ENCODE measurements at places on chromosomes 16 and 17.

DNA sequence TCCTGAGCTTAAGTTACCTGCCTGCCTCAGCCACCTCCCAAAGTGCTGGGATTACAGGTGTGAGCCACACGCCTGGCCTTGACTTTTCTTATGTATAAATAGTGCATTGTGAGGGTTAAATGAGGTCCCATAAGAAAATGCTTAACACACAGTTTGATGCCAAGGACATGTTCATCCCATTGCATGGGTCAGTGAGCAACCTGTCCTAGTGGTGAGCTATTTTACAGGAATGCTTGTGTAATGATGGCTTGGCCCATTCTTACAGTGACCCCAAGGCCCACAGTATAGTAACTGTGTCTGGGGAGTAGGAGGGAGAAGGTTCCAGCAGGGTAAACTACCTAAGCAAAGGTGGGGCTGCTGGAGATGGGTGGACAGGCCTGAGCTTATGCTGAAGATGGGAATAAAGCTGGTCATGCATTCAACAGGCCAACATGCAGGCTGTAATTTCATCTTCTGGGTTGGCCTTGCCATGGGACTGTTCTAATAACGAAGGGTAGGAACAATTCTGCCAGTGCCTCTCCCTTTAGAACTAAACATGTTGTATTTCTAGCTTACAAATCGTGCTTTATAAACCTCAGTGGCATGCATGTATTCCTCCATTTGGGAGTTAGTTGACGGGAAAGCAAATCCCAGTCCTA, 6.2 kb downstream of the ACSF2 start:
- no peak for DNase-seq

DNA sequence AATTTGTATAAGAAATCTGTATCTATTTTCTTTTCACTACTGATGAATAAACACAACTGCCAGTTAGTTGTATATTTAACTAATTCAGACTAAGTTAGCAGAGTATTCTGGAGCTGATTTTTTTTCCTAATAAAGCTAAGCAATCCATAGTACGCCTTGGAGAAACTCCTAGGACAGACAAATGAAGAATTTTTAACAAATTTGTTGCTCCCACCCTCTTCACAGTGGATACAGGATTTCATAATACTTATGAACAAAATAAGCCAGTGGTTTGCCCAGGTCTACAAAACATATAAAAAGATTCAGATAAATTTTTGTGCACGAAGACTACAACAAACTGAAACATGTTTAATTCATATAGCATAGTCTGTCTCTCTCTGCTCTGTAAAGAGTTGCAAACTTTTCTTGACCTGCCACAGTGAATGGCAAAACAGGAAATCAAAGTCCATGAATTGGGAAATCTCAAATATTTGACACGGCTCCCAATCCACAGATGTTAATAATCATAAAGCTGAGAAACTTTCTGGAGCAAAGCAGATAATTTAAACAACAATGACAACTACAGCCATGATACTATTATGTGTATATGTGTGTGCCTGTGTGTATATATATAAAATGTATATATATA, 594 bp upstream of the ABCA6 start:
- no peak for DNase-seq

DNA sequence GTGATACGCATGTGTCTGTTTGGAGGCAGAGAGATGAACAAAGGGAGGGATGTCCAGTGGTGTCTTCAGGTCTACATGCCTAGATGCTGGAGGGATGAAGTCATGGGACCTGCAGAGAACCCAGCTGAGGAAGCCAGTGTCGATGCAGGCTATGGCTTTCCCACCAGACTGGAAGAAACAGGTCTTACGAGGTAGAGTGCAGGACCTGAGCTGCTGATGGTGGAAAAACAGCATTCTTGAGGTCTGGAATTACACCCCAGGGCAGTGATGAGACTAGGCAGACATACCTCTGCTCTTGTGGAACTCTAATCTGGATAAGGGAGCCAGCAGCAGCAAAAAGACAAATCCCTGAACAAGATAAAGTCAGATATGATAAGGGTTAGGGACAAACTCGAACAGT, 37.4 kb downstream of the ARSG start:
- no peak for DNase-seq

GRCh38 chr17:68318103-68318991, 27.1 kb downstream of the ARSG start:
- no peak for DNase-seq

DNA sequence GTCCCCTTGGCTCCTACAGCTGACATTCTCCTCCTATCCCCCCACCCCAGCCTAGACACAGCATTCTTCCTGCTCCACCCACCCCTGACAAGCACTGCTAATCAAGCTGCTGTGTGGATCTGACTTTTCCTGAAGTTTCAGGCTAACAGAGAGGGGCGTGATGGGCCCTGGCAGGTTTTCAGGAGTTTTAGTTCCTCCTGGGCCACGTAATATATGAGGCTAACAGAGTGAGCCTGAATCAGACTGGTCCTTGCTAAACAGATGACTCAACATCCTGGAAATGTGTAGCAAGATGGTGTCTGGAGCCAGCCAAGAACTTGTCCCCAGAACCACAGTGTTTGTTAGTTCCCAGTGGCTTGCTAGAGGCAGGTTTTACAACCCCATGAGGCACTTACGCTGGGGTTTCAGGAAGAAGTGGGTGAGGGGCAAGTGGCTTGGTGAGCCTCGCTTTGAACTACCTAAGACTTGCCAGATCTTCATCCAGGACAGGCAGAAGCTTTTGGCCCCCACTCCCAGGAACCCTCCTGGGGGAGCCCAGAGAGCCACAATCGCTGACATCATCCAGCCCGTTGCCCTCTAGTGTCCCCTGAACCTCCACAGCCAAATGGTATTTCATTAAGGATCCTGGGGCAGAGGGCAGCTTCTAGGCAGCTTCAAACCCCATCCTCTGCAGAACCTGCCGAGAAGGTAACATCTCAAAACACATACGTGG, 15.9 kb downstream of the TMEM92 start:
- DNase-seq: no peak

DNA sequence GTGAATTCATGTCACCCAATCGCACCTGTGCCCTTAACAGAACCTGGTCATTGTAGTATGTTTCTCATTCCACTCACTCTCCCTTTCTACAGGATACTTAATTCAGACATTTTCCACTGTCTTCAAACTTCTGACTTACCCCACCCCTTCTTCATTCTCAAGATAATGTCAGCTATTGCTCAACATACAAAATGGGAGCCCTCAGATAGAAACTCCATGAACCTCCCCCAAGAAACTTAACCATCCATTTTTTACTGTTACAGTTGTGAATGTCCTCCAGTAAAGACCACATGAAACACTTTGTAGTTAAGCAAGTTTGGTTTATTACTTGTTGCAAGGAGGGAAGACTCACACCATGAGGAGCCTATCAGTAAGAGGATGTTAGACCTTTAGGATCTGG, 22.1 kb upstream of the ARHGAP17 start:
- DNase-seq: no peak
